IPS-NIHi11 (cell line): ENCODE measurements at places on chromosomes 2 and 18.

DNA sequence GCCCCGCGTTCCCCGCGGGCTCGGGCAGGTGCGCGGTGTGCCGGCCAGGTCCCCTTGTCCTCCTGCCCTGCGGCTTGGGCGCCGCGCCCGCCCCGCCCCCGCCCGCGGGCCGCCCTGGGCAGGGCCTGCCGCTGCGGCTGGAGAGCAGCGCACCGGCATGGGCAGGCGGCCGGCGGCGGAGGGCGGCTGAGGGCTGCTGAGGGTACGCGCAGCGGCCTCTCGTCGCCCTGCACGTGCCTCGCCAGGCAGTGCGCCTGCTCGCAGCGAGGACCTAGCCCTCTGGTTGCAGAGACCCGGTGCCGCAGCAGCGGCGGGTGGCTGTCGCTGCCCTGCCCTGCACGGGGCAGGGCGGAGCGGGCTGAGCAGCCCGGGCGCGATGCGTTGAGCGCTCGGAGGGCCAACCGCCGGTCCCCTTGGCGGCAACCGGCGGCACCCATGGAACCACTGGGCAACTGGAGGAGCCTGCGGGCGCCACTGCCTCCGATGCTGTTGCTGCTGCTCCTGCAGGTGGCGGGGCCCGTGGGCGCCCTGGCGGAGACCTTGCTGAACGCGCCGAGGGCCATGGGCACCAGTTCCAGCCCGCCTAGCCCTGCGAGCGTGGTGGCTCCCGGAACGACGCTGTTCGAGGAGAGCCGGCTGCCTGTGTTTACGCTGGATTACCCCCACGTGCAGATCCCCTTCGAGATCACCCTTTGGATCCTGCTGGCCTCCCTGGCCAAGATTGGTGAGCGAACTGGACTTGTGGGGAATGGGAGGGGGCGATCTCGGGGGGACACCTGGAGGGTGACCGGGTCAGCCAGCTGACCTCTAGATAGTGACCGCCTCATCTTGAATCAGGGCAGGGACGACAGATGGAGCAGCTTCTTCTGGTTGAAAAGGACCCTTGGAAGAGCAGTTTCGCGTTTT, at the start of gene SLC9A2:
Gene SLC9A2 (plus strand): TSS at position 140 of the 906 bp plus-strand sequence. CDS start 296 bp downstream, at position 436.
- peak; percentile 75 for DNase-seq

DNA sequence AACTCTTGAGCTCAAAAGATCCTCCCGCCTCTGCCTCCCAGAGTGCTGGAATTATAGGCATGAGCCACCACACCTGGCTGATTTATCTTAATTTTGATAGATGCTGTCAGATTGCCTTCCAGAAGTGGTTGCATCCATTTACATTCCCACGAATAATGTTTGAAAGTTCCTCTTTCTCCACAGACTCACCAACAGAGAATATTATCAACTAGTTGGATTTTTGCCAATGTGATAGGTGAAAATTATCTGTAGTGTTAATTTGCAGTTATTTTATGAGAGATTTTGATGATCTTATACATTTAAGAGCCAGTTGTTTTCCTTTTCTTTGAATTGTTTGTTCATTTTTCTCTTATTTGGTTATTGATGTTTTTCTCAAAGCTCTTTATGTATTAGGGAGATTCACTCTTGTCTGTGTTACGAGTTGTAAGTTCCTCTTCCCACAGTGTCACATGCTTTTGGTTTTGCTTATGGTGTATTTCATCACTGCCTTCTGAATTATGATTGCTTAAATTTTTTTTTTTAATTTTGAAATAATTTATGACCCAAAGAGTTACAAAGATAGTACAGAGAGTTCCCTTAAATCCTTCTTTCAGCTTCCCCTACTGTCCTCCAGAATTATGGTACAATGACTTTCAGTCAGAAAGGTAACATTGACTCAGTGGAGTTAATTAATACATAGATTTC, 20.7 kb upstream of the NT5DC4 start:
- no peak for DNase-seq

DNA sequence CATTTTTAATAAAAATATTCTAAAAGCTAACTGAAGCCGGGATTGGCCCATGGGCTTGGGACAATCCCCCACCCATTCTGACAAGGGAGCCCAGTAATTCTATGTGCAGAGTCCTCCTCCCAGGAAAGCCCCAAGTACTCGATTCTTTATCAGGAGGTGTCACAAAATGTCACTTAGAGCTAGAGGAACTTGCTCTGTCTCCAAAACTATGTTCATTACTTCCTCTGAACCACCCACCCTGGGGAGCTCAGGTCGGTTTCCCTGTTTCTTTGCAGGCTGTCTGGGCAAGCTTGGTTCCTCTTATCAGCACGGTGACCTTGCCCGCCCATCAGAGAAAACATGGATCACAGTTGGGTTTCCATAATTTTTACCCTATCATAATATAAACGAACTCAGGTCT, 430.6 kb upstream of the ID2 start:
- DNase-seq, result no peak

DNA sequence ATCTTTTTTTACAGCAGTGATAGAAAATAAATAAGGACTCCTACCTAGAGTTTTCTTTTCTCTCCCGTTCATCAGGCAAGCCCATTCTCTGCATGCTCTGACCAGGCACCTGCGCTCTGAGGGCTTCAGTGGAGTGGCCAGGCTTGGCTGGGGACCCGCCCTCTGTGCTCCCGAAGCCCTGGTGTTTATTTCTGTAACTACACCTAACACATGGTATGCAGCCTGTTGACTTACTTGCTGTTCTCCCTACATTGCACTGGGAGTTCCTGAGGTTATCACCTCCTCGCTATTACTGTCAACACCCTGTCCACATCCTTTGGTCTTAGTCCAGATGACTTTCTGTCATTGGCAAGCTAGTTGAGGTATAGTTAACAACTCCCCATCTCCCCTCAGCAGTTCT, 317.7 kb downstream of the LPIN1 start:
- DNase-seq, result peak; percentile 49

GRCh38 chr2:179341152-179341866, 76.7 kb upstream of the SESTD1 start:
- no peak for DNase-seq
